ENCODE measurements at places on chromosomes 7 and 10.
A peak's percentile ranks its signal among the peaks of the same experiment; 100 is the strongest.

DNA sequence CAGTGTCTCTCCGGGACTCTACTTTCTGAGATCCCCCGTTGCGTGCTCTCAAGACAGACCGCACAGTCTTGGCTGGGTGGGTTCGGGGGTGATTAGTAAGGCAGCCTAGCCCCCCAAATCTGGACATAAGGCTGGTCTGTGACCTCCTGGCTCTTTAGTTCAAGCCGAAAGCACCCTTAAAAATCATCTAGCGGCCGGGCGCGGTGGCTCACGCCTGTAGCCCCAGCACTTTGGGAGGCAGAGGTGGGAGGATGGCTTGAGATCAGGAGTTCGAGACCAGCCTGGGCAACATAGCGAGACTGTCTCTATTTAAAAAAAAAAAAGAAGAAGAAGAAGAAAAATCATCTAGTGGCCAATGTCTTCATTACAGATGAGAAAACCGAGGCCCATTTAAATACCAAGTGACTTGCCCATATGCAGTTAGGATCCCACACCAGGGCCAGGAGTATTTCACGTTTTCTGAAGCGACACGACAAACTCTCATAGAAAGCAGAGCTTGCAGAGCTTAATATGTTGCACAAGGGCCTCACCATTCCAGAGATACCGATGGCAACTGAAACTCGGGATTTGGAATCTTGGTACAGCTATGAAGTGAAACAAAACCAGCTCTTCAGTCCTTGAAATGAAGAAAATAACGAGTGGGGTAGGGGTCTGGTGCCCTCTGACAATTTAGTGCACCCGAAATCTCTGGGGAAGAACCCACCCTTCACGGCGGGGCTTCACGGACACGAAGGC, 703 bp upstream of the HILPDA start:
- DNase-seq = peak; percentile 9

DNA sequence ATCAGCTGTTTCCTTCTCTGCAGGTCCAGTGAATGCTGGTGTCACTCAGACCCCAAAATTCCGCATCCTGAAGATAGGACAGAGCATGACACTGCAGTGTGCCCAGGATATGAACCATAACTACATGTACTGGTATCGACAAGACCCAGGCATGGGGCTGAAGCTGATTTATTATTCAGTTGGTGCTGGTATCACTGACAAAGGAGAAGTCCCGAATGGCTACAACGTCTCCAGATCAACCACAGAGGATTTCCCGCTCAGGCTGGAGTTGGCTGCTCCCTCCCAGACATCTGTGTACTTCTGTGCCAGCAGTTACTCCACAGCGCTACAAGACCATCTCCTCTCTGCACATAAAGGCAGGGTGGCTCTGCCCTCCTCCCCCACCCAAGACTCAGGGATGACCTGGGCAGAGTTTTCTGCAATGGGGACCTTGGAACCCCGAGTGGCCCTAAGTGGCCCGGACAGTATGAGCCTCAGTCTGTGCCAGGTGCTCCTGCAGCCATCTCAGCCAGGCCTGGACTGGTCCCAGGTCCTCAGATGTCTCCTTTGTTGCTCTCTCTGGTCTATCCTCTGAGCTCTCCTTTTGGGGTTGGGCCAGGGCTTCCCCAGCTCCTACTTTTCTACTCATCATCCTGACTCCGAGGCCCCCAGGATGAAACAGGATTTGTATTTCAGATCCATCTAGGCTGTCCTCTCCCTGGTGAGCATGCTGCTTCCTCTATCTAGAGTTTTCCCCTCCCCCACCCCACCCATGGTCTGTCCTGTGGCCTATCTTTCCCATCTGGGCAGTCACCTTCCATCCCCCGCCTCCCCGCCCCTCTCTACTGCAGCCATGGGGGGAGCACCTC, 212.1 kb upstream of the PRSS58 start:
- no peak for DNase-seq

- DNase-seq = no peak
Observed at GRCh38 chr7:121049028-121049791, 60.7 kb downstream of the CPED1 start.

- no peak for DNase-seq
Observed at GRCh38 chr10:34494012-34494411, 321.1 kb downstream of the PARD3 start.

- no peak for DNase-seq
Observed at GRCh38 chr7:113267885-113268284, 149.5 kb upstream of the SMIM30 start.

DNA sequence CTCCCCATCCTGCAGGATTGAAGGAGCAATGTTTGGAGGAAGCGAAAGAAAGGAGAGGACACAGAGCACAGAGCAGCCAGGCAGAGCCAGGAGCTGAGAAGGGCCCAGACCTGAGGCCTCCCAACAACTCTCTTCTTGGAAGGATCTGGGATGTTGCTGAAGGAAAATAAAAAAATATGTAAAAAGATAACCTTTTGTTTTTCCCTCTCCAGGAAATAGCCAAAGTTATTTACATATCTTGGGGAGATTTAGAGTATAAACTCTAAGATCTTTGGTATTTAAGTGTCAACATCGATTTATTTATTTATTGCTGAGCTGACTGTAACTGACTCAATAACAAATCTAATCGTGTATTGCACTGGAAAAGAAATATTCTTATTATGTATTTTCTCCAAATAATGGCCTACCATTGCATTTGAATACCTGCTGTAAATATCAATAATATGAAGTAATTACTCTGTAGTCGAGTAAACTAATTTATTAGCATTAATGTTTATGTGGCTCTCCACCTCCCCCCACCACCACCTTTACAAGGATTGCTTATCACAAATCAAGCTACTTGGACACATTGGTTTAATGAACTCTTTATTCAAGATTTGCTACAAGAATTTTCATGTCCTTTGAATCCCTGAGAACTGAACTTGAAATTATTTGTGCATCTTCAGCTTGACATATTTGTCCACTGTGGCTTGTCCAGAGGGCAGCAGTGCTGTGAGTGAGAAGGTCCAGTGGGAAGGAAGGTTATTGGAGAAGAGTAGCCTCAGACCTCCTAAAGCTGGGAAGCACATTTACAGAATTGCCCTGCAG, 1.8 kb upstream of the HOXA11 start:
- DNase-seq = no peak

DNA sequence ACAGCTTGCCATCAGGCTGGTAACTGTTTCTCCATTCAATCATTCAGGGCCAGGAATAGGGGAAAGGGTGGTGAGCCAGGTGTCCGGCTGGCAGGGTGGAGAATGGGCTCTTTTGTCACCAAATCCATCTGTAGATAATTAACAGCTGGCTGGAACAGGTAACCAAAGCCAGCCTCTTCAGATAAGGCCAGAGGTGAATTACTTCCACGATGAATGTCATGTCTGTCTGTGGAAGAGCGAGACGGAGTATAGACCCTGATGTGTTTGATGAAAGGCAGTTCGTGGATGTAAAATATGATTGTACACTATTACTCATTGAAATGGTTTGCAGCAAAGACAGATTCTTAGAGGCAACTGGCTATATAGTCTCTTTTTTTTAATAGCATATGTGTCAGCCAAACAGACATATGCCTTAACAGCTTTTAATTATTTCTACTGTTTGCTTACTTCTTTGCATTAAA, 149.8 kb downstream of the KLF6 start:
- DNase-seq = no peak

GRCh38 chr7:75559355-75559975, 67.3 kb downstream of the SPDYE5 start:
- no peak for DNase-seq

- DNase-seq = peak; percentile 64
Observed at GRCh38 chr7:143487566-143487965, 9.9 kb downstream of the TAS2R41 start.

DNA sequence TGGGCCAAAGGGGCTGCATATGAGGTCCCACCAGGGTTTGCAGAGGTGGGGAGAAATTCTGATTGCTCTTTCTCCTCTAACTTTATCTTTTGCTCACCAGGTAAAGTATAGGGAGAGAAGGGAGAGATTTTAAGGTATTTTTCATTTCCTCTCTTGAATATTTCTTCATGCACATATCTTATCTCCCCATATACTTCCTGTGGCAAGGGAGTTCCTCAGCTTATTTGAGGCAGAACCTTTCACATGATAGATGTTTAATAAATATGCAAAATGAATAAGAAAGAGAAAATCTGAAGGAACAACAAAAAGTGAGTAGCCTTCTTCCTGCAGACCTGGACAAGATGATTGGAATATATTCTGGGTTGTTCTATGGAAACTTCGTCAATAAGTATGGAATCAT, 67.4 kb upstream of the PDCD4 start:
- DNase-seq = no peak

DNA sequence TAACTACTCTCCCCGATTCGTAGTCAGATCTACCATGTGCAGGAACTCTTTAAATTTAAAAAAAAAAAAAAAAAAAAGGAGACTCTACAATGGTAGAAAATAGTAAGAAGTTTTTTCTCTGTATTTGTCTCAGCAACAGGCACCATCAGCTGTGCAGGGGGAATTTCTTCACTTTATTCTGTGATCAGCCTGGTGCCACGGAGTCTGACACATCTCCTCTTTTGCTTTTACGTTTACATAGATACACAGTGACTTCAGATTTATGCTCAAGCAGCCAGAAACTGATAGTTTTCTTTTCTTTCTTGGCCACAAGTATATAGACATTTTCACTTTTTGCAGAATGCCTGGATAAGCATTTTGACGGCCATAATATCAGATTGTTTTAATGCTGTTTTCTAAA, 190.6 kb upstream of the AKR1E2 start:
- no peak for DNase-seq

DNA sequence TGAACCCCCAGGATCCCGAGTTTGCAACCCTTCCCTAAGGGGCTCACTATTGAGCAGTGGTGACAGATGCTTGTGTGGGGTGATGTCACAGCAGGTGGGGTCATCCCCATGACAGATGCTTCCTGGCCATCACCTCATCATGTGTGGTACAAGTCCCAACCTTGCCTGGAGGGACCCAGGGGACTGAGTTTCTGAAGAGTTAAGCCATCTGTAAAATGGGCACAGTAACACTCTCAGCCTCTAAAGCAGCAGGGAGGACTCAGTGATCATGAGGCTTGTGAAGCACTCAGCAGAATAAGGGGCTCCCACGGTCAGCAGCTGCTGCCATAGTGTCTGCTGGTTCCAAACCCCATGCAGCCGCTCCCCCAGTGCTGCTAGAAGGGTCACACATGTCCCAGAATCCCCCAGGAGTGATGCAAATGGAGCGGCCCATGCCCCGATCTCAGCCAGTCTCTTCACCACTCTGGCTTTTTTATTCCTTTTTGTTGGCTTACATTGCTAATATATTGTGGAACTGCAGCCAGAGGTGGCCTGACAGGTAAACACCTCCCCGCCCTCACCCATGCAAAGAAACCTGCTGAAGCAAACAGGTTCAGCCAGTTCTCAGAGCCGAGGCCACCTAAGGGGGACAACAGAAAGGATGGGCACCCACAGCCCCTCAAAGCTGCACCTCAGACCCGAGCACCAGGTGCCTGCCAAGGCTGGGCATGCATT, 102.1 kb upstream of the PDGFA start:
- DNase-seq = no peak

GRCh38 chr10:86964061-86964846, 4.0 kb upstream of the ADIRF start:
- no peak for DNase-seq

DNA sequence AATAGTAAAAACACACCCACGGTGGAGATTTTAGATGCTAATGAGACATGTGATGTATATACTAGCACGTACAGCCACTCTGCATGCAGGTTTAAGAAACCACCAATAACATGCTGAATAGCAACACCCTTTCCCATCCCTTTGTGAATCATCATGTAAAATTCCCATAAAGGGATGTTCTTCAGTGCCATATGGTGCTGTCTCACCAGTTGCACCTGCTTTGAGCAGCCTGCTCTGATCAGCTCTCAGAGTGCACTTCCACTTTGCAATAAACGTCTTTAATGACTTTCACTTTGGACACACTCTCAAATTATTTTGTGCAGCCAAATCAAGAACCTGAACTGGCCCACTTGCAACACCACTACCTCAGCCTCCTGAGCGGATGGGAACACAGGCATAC, 615.0 kb downstream of the ANKRD7 start:
- no peak for DNase-seq

GRCh38 chr7:22329816-22330524, 27.0 kb downstream of the RAPGEF5 start:
- peak; percentile 30 for DNase-seq

Data from NCI-H345 (cell line).